Colonic mucosa (tissue), 4 donors: ENCODE measurements at places on chromosomes 2 and 18.
A peak's percentile ranks its signal among the peaks of the same experiment; 100 is the strongest.

- H3K4me1 ChIP-seq: no peaks in the 10 kb centered on the region
- no peaks in the 10 kb centered on the region for H3K27me3 ChIP-seq
- no peak overlapping the region for H3K27ac ChIP-seq
Measured at GRCh38 chr2:11213090-11213638, 57.9 kb downstream of the SLC66A3 start.

DNA sequence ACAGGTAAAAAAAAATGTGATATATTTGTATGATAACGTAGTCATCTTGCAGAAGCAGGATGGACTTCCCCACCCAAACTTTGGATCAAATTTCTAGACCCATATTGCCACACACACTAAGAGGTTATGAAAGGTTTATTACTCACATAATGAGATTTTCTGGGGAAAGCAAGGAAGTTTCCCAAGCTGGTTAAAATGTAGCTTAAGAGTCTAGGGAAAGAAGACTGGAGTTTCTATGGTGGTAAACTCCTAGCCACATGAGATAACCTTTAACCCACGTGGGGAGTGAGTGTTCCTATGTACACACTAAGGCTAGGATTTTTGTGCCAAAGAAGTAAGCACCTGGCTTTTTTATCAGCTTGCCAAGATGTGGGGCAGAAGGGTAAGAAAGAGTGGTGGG lies 335.7 kb upstream of the UBE2E3 start:
- H3K4me3 ChIP-seq: no peak overlapping the region
- H3K36me3 ChIP-seq: no peaks in the 10 kb centered on the region
- DNase-seq: peak; percentile 26

DNA sequence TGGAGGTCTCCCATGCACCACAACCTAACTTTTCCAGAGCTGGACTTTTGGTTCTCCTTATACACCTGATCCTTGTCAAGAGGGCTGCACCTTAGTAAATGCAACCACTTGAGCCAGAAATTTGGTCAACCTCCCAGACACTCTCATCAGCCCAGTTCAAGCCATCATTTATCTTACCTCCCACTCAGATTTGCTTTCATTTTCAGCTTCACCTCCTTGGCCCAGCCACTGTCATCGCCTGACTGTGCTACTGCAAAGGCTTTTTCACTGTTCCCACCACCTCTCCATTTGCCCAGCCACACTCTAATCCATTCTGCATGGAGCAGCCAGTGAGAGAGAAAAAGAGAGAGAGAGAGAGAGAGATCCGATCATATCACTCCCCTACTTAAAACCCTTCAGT lies 112.4 kb upstream of the DDX18 start:
- H3K27me3 ChIP-seq: no peaks in the 10 kb centered on the region
- H3K4me3 ChIP-seq: no peak overlapping the region

DNA sequence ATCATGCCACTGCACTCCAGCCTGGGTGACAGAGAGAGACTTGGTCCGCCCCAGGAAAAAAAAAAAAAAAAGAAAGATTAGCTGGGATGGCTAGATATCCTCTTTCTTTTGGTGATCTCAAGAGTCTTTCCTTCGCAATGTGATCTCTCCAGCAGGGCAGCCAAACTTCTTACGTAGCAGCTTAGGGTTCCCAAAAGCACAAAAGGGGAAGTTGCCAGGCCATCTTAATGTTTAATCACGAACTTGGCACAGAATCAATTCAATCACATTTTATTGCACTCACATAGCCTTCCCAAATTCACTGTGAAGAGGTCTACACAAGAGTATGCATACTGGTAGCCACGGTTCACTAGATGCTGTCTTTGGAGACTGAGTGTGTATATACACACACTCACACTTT lies 53.1 kb downstream of the VIL1 start:
- peaks cover 5% of the 10 kb centered on the region for H3K36me3 ChIP-seq
- H3K4me1 ChIP-seq: no peaks in the 10 kb centered on the region
- no peak for DNase-seq
- H3K27ac ChIP-seq: no peak overlapping the region
- H3K4me3 ChIP-seq: no peak overlapping the region
- H3K27me3 ChIP-seq: no peaks in the 10 kb centered on the region

- no peaks in the 10 kb centered on the region for H3K27me3 ChIP-seq
- H3K4me3 ChIP-seq: no peak overlapping the region
- H3K36me3 ChIP-seq: no peaks in the 10 kb centered on the region
- no peaks in the 10 kb centered on the region for H3K4me1 ChIP-seq
Measured at GRCh38 chr2:231693956-231694355, 14.4 kb upstream of the PTMA start.

GRCh38 chr2:11533278-11534070 lies at the start of gene GREB1:
TSS of gene GREB1 (plus strand) at chr2:11534045. CDS start at chr2:11556615, 22,570 bp downstream.
- H3K27me3 ChIP-seq: no peaks in the 10 kb centered on the region
- H3K27ac ChIP-seq: no peak within 1 kb of the TSS
- H3K4me1 ChIP-seq: peaks cover 4% of the 10 kb centered on the region

DNA sequence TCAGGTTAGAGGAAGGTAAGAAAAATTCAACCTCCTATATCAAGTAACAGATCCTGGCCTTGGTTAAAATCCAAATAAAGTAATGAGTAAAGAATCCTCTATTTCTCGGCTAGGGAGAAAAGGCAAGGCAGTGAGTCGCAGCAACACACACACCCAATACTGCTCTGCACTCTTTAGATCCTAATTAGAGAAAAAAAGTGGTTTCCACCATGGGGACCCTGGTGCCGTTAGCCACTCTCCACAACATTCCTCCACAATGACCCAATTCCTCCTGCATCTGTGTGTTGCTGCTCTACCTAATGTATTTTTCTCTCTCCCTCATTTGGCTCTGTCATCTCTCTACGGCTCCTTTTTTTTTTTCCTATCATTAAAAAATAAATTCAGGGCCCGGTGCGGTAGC lies 462.7 kb downstream of the METTL4 start:
- DNase-seq: no peak
- no peaks in the 10 kb centered on the region for H3K36me3 ChIP-seq
- no peak overlapping the region for H3K27ac ChIP-seq
- H3K4me1 ChIP-seq: no peaks in the 10 kb centered on the region
- H3K27me3 ChIP-seq: no peaks in the 10 kb centered on the region

GRCh38 chr2:228613133-228613850 lies 431.8 kb upstream of the SPHKAP start:
- no peaks in the 10 kb centered on the region for H3K4me1 ChIP-seq
- H3K36me3 ChIP-seq: no peaks in the 10 kb centered on the region
- no peak overlapping the region for H3K4me3 ChIP-seq
- no peak for DNase-seq
- H3K27ac ChIP-seq: no peak overlapping the region
- H3K27me3 ChIP-seq: no peaks in the 10 kb centered on the region

DNA sequence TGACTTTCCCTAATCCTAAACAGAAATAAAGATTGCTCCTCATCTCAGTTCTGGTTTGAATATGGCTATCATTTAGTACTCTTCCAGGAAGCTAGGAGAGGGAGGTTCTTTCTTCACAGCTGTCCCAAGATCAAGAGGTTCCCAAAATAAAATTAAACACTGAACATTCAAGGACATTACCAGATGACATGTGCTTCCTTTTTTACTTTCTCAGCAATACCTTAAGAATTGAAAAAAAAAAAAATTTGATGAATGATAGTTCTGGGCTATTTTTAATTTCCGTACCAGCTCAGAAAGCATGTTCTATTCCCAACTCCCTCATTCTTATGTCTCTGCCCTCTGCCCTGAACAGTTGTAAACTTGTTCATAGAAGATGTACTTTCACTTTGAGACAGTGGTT lies 61.7 kb upstream of the MYL1 start:
- no peak for DNase-seq
- no peak overlapping the region for H3K4me3 ChIP-seq
- no peaks in the 10 kb centered on the region for H3K4me1 ChIP-seq
- no peak overlapping the region for H3K27ac ChIP-seq

GRCh38 chr18:28884304-28884703 lies 707.4 kb upstream of the CDH2 start:
- H3K4me1 ChIP-seq: no peaks in the 10 kb centered on the region
- no peaks in the 10 kb centered on the region for H3K27me3 ChIP-seq

DNA sequence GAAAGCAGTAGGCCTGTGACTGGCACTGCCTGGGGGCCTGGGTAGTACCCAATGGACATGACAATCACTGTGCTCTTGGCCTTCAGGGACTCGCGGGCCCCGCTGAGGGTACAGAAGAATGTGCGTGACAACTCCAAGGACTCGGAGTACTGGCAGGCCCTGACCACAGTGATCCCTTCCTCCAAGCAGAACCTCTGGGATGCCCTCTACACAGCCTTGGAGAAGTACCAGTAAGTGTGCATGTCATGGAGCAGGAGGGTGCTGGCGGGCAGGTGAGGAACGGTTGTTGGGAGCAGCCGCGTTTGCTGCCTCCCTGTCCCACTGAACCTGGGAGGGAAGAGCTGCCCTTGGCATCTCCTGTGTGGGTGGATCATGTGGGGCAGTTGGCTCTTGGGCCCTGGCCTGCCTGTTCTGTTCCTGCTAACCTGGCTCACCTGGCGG lies 23.3 kb downstream of the OTOF start:
- no peak overlapping the region for H3K27ac ChIP-seq
- no peaks in the 10 kb centered on the region for H3K4me1 ChIP-seq
- DNase-seq: no peak
- no peak overlapping the region for H3K4me3 ChIP-seq
- H3K36me3 ChIP-seq: no peaks in the 10 kb centered on the region

DNA sequence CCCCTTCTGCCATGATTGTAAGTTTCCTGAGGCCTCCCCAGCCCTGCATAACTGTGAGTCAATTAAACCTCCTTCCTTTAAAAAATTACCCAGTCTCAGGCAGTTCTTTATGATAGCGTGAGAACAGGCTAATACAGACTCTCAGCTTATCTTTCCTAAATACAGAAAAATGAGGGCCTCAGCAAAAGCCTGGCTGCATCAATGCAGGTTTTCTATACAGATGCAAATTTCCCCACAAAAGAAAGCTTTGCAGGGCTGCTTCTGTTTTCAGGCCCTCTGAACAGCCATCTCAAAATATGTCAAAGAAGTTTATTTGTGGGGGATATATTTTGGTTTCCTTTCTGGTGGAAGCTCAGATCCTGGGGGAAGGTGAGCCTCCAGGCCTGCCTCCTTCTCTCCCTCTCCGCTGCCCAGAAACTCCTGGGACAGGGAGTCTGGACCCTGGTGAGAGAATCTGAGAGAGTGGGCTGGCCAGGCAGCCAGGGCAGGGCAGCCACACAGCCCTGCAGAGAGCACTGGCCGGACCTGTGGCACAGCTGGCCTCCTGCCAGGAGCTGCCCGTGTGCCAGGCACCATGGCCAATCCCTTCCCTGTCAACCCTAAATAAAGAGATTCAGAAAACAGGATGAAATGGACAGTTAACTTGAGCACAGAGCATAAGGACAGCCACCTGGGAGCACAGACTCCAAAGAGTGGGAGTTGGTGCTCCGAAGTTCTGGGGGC lies 21.6 kb upstream of the AGXT start:
- no peak for DNase-seq
- no peak overlapping the region for H3K4me3 ChIP-seq
- no peaks in the 10 kb centered on the region for H3K36me3 ChIP-seq
- H3K4me1 ChIP-seq: peaks cover 11% of the 10 kb centered on the region
- no peak overlapping the region for H3K27ac ChIP-seq

DNA sequence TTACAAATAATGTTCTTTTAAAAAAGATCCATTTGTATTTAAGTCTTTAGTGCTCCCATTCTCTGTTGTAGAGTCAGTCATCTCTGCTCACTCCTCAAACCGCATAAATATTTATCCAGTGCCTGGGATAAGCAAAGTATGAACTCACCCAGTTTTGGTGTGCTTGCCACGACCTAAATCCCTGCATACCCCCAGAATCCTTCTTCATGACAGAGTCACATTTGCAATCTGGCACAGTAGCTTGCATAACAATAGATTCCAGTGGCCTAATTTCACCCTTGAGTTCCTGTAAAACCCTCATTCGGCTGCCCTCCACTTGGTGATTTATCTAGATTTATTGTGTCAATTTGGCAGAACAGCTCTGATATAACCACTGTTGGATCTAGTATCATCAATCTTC lies 92.9 kb downstream of the DTNA start:
- H3K36me3 ChIP-seq: no peaks in the 10 kb centered on the region
- H3K4me3 ChIP-seq: no peak overlapping the region
- no peak overlapping the region for H3K27ac ChIP-seq
- no peaks in the 10 kb centered on the region for H3K4me1 ChIP-seq
- no peak for DNase-seq

- H3K4me1 ChIP-seq: no peaks in the 10 kb centered on the region
- no peak overlapping the region for H3K4me3 ChIP-seq
- no peak for DNase-seq
- H3K27me3 ChIP-seq: no peaks in the 10 kb centered on the region
- no peaks in the 10 kb centered on the region for H3K36me3 ChIP-seq
Measured at GRCh38 chr2:240782886-240783818, 36.9 kb downstream of the KIF1A start.

DNA sequence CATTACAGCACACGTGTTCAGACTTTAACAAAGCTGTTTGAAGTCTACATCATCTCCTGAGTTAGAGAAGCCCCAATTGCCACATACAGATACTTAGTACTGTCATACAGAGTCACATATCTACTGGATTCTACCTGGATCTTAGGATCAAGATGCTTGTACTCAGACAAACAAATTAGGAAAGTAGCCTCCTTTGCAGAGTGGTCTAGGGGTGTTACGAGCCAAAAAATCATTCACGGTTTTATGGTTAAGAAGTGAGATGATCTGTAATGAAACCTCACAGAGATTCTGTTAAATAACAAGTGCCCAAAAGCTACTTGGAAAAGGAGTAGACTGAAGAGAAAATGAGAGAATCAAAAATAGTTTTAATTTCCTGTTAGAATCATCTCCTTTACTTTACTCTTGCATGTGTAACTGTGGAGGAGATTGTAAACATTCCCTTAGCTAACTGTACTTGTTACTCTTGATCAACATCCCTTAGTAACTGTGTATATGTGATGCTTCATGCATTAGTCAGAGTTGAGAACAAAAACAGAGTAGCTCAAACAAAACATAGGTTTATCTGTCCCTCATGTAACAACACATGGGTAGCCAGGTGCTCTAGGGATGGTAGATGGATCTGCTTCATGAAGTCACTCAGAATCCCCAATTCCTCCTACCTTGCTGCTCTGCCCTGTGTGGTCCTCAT lies 16.4 kb upstream of the IL1RL1 start:
- no peaks in the 10 kb centered on the region for H3K4me1 ChIP-seq
- no peak overlapping the region for H3K27ac ChIP-seq
- no peaks in the 10 kb centered on the region for H3K27me3 ChIP-seq
- no peak overlapping the region for H3K4me3 ChIP-seq

GRCh38 chr2:225993430-225993829 lies 593.9 kb downstream of the NYAP2 start:
- no peak overlapping the region for H3K27ac ChIP-seq
- H3K27me3 ChIP-seq: no peaks in the 10 kb centered on the region
- H3K4me3 ChIP-seq: no peak overlapping the region
- no peaks in the 10 kb centered on the region for H3K4me1 ChIP-seq

GRCh38 chr2:233856184-233856583 lies 1.8 kb upstream of the HJURP start:
- H3K27ac ChIP-seq: no peak overlapping the region
- no peak for DNase-seq
- peaks cover 4% of the 10 kb centered on the region for H3K4me1 ChIP-seq
- no peaks in the 10 kb centered on the region for H3K36me3 ChIP-seq
- H3K4me3 ChIP-seq: no peak overlapping the region
- no peaks in the 10 kb centered on the region for H3K27me3 ChIP-seq

- no peak for DNase-seq
- H3K4me1 ChIP-seq: peaks cover 12% of the 10 kb centered on the region
- H3K36me3 ChIP-seq: no peaks in the 10 kb centered on the region
- no peak overlapping the region for H3K27ac ChIP-seq
- H3K4me3 ChIP-seq: peak overlapping the region; percentile 36
Measured at GRCh38 chr2:192194265-192194865, 368 bp downstream of the TMEFF2 start.
